Activated gamma-delta T cell (primary cell): ENCODE measurements at places on chromosomes 7 and 10.

- DNase-seq: no peak
Measured at GRCh38 chr10:55214608-55215007, 413.6 kb upstream of the PCDH15 start.

DNA sequence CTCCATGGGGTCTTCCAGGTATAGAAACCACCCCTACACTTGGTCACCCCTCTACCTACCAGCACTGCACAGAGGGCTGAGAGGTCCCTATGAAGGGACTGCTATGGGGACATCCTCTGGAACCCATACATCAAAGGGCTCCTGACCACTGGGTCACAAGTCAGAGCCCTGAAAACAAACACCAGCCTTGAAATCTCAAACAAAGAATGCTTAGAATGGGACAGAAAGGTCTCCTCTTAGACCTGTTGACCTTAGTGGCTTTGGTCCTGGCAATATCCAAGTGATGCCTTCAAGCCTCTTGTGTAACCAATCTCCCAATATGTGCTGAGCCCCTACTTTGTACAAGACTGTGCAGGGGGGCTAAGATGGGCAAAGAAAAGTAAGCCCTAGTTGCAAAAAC is 34.6 kb upstream of the DLX6 start:
- DNase-seq: no peak

- DNase-seq: no peak
Measured at GRCh38 chr10:34638406-34639054, 176.6 kb downstream of the PARD3 start.

- no peak for DNase-seq
Measured at GRCh38 chr10:21494191-21495001, 31.1 kb downstream of the SKIDA1 start.

DNA sequence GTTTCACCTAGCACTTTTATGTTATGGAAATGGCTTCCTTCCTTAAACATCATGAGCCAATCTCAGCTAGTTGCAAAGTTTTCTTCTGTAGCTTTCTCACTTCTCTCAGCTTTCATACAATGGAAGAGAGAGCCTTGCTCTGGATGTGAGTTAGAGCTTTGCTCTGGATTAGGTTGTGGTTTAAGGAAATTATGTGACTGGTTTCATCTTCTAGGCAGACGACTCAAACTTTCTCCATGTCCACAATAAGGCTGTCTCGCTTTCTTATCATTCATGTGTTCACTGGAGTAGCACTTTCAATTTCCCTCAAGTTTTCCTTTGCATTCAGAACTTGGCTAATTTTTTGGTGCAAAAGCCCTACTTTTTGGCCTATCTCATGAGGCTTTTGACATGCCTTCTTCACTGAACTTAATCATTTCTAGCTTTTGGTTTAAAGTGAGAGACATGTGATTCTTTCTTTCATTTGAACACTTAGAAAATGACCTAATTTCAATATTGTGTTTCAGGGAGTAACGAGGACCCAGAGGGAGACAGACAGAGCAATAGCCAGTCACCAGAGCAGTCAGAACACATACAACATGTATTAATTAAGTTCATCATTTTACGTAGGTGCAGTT is 49.8 kb downstream of the CNOT4 start:
- DNase-seq: no peak

GRCh38 chr10:95312986-95313495 is 22.2 kb upstream of the PDLIM1 start:
- no peak for DNase-seq

- DNase-seq: no peak
Measured at GRCh38 chr7:123635551-123636359, 19.9 kb upstream of the LMOD2 start.

- DNase-seq: no peak
Measured at GRCh38 chr10:128863823-128864405, 603.1 kb upstream of the MGMT start.
